Stimulated activated CD4-positive, alpha-beta T cell treated with anti-CD3 and anti-CD28 coated beads, TNF-alpha, amount 100 ng/mL, for 1 hour (primary cell): ENCODE measurements at places on chromosomes 12 and 14.

DNA sequence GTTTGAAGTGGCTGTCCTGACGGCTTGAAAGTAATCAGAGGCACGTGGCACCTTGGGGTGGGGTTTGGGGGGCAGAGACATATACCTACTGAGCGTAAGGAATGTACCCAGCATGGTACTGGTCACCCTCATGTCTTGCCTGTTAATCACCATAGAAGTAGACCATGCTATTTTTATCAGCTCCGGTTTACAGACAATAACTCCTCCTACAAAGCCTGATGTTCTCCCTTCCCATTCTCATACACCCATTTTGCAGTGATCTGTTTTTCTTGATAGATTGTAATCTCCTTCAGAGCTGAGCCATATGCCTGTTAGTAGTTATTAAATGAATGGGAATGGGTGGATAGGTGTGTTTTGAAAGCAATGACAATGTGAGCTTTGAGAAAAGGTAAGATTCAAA, 10.5 kb downstream of the EVL start:
- no peak for DNase-seq

- DNase-seq, result no peak
These were observed 5.7 kb downstream of the KLRK1 start for GRCh38 chr12:10384191-10384590.

- no peak for DNase-seq
These were observed 19.0 kb downstream of the IFNG start for GRCh38 chr12:68140556-68140955.

DNA sequence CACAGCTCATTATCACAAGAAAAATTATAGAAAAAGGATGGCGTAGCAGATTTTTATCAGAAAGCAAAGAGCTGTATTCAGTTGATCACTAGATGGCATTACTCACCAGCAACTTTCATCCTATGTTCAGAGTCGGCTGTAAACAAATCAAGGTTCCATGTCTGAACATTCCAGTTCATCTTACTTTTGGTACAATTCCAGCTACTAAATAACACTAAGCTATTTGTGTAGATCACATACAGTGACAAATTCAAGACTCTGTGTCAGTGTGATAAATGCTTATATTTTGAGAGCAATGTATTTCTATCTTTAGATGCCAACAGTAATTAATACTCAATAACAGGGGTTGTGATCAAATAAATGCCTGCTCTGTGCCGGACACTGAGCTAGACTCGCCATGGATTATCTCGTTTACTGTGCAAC, 30.1 kb downstream of the NRDE2 start:
- DNase-seq, result no peak

- DNase-seq, result no peak
These were observed 142.1 kb downstream of the GXYLT1 start for GRCh38 chr12:42002563-42002962.

- DNase-seq, result no peak
These were observed 76.7 kb downstream of the NCOR2 start for GRCh38 chr12:124490584-124491305.

GRCh38 chr12:53594897-53595615, 31.1 kb downstream of the ATF7 start:
- no peak for DNase-seq

- DNase-seq, result no peak
These were observed 32.5 kb upstream of the COL2A1 start for GRCh38 chr12:48036818-48037217.

DNA sequence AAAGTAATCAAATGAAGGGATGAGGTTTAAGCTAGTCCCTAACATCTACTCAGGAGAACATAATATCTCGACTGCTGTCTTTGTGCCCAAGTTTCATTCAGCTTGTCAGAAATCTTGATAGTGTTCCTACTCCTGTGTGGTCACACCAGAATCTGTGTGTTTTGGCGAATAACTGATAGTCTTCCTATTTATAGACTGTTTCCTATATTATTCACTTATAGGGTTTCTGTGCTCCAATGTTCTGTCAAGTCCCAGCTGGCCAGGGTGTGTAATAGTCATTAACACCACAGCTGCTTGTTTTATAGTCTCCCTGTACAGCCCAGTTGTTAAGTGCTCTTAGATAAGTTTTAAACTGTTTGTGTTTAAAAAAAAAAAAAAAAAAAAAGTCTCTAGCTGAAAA, 45.9 kb downstream of the GPR135 start:
- no peak for DNase-seq

- no peak for DNase-seq
These were observed 29.7 kb downstream of the KTN1 start for GRCh38 chr14:55609681-55610080.

GRCh38 chr14:29529418-29529817, 398.2 kb downstream of the PRKD1 start:
- no peak for DNase-seq

DNA sequence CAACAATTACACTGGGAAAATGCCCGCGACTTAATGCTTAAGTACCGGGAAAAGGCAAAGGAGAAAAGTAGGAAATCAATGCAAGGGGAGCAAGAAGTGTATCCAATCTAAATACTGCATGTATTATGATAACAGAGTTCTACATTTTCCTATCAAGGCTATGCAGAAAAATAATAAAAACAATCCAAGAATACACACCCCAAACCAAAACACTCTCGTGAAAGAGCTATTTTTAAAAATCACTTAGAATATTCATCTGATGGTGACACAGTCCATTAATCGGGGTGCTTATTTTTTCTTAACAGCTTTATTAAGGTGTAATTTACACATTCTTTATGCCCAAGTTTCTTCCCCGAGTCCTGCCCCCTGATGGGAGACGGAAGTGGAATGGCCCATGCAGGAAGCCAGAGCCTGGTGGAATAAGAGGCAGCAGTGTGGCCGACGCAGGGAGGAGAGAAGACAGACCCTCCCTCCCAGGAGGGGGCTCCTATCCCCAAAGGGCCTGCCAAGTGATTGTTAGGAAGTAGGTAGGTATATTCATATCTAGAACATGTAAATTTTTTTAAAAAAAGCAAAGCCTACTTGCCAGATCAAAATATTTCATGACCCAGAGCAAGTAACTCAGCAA, 174.3 kb downstream of the FOXN3 start:
- DNase-seq, result no peak

DNA sequence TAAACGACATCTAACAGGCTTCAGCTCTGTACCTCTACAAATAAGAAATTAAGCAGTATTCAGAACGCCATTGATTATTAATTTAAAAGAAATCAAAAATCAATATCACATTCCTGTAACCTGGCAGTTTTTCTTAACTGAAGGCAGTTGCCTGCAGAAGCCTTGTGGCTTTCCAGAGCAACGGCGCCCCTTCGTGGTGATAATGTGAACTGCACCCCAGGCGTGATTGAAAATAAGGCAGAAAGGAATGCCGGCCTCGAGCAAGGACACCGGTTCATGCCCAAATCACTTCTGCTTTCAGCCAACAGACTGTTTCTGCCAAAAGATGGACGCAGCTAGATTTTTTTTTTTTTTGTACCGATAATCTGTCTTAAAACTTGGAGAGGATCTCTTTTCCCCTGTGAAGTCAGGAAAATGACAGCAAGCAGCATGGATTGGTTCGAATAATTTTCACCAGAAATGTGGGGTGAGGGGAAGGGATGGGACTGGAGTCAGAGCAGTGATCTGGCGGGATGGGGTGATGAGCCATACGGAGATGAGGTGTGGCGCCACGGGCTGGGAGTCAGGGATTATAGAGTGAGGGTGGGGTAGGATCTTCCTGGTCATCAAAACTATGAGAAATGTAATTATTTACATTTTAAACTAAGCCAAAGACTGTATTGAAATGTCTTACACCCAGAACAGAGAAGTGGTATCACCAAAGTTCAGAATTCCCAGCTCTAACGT, 473.0 kb downstream of the DPF3 start:
- DNase-seq, result no peak

GRCh38 chr12:49866859-49867569, 24.1 kb upstream of the BCDIN3D start:
- DNase-seq, result peak; percentile 45

DNA sequence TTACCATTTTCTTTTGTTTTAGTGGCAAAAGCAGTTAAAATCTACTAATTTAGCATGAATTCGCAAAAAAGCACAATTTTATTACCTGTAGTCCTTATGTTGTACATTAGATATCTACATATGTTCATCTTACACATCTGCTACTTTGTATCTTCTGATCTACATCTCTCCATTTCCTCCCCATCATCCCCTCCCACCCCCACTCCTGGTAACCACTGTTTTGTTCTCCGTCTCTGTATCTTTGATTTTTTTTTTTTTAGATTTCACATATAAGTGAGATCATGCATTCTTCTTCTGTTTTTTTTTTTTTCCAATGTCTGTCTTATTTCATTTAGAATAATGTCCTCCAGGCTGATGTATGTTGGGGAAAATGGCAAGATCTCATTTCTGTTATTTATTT, 922.7 kb downstream of the VRK1 start:
- no peak for DNase-seq

DNA sequence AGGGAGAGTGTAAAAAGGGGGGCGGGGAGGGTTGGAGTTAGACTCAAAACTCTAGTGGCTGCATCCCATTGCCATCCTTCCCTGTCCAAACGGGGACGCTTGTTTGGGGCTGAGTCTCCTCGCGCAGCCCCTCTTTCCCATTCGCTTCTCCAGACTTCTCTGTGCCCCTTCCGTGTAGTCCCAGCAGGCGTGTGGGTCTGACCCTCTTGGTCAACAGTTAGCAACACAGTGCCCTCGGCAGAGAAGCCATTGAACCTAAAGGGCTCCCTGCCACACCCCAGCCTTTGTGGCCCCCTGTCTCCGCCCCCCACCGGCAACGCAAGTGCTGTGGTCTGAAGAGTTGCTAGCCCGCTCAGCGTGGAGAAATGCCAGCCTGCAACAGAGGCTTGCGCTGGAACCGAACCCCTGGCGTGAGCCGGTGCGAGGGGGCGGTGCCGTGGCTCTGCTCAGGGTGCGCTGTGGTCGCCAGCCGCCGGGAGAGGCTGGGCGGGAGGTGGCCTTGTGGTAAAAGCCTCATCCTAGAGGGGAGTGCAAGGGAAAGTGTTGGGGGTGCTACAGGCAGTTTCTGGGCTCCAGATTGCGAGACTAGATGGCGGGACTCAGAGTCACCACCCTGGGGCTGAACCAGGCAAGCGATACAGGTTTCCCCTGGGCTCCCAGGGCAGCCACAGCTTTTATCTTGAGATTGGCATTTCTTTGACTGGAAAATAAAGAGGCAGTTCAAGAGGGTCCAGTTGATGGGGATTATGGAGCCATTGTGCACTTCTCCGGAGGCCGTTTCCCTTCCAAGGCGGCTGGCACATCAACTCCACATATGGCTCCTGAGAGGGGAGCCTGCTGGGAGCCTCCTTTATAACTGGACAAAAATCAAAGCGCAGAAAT, 2.1 kb downstream of the PLXNC1 start:
- no peak for DNase-seq

DNA sequence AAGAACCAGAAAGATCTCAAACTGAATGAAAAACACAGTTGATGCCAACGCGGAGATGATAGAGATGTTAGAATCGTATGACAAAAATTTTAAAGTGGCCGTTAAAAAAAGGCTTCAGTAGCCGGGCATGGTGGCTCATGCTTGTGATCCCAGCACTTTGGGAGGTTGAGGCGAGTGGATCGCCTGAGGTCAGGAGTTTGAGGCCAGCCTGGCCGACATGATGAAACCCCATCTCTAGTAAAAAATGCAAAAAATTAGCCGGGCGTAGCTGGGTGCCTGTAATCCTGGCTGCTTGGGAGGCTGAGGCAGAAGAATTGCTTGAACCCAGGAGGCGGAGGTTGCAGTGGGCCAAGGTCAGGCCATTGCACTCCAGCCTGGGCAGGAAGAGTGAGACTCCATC, 5.4 kb upstream of the ACVRL1 start:
- no peak for DNase-seq

DNA sequence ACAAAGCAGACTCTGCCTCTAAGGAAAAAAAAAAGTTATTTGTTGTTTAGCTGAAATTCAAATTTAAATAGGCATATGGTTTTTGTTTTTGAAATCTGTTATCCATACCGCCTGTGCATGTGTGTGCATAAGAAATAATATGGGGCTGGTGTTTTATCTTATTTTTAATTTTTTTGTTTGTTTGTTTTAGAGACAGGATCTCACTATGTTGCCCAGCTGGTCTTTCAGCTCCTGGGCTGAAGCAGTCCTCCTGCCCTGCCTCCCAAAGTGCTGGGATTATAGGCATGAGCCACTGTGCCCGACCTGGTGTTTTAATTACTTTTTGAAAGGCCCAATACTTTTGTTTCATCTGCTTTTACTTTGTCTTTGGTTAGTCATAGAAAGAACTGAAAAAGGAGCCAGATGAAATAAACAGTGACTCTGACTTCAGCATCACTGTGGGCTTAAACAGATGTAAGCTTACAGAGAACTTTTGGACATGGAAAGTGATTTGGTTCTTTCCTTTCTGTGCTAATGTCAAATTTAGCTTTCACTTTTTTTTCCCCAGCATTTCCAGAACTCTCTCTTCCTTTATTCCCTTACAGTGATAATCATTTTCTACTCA, 37.2 kb downstream of the SUPT16H start:
- DNase-seq, result no peak

- no peak for DNase-seq
These were observed 177.2 kb downstream of the KCNA5 start for GRCh38 chr12:5220835-5221234.

GRCh38 chr12:6534695-6534944, 303 bp downstream of the GAPDH start:
- no peak for DNase-seq

- DNase-seq, result peak; percentile 77
These were observed at the start of gene MNAT1 for GRCh38 chr14:60734465-60735242. TSS of gene MNAT1 (plus strand) at chr14:60734761. CDS start at chr14:60734863, 102 bp downstream.

GRCh38 chr12:34595749-34596733, 573.7 kb downstream of the ALG10 start:
- DNase-seq, result no peak

DNA sequence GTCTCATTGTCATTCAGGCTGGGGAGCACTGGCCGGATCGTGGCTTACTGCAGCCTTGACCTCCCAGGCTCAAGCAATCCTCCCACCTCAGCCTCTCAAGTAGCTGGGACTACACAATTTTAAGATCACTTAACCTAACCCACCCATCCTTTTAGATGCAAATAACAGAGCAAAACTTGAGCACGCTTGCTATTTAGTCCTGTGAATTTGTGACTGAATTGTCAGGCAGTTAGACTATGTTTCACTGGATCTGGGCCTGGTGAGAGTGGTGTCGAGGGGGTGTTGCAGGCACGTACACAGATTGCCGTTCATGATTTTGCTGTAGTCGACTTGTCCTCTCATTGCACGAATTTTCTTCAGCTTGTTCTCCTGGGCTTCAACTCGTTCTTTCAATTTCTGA, 38.2 kb downstream of the ZFYVE21 start:
- DNase-seq, result no peak
